Airway epithelial cell (primary cell): ENCODE measurements at places on chromosomes 7 and 10. TPM values are rescaled to one million over a fixed set of nuclear protein-coding genes. Genes with fewer than 3 reads are reported as not detected.

Gene SH2B2
- total RNA-seq: 4.0 and 6.1 TPM in 2 replicates

Gene EVX1
- not detected in 2 replicates for total RNA-seq

Gene TMEM176B
- total RNA-seq: not detected in 2 replicates

Gene MBL2
- not detected in 2 replicates for total RNA-seq

Gene ZNF800
- 11.4 and 12.7 TPM in 2 replicates for total RNA-seq

Gene ZNF679
- total RNA-seq: not detected in 2 replicates

Gene GNGT1
- not detected in 2 replicates for total RNA-seq

Gene TCAF2
- total RNA-seq: 4.7 and 6.6 TPM in 2 replicates

Gene GIMAP8
- total RNA-seq: 0.07 TPM in 1 of 2 replicates, not detected in the other

Gene CHAT
- total RNA-seq: not detected in 2 replicates

Gene DCLRE1A
- total RNA-seq: 3.9 and 5.1 TPM in 2 replicates

Gene LRMDA
- 1.3 TPM in 2 replicates for total RNA-seq

Gene LRIT1
- not detected in 2 replicates for total RNA-seq

Gene PIK3CG
- not detected in 2 replicates for total RNA-seq

Gene PTPRZ1
- total RNA-seq: 14.7 and 22.5 TPM in 2 replicates

Gene SPDYE9
- total RNA-seq: not detected in 2 replicates

Gene TAS2R3
- 0.35 and 0.70 TPM in 2 replicates for total RNA-seq

Gene GSTO2
- 37.8 and 40.3 TPM in 2 replicates for total RNA-seq

Gene OPN1SW
- not detected in 2 replicates for total RNA-seq

Gene SMO
- total RNA-seq: 17.4 and 17.9 TPM in 2 replicates

Gene ATG9B
- not detected in 2 replicates for total RNA-seq

Gene HABP2
- not detected in 2 replicates for total RNA-seq

Gene ACHE
- total RNA-seq: not detected in 2 replicates

Gene ANKRD30A
- total RNA-seq: not detected in 2 replicates

Gene SYNPO2L
- 0.07 and 0.09 TPM in 2 replicates for total RNA-seq

Gene NRG3
- total RNA-seq: not detected in 2 replicates

Gene CUZD1
- 0.09 and 0.28 TPM in 2 replicates for total RNA-seq

Gene SPDYE5
- not detected in 2 replicates for total RNA-seq

Gene PRKG1
- 0.28 and 0.78 TPM in 2 replicates for total RNA-seq

Gene SUPV3L1
- total RNA-seq: 15.8 and 25.6 TPM in 2 replicates

Gene CCL24
- not detected in 2 replicates for total RNA-seq

Gene KAZALD1
- total RNA-seq: 3.3 and 3.8 TPM in 2 replicates

Gene ZCWPW1
- 2.5 and 6.3 TPM in 2 replicates for total RNA-seq
